ENCODE measurements at places on chromosomes 4 and X. TPM values are rescaled to one million over a fixed set of nuclear protein-coding genes. Genes with fewer than 3 reads are reported as not detected.
A peak's percentile ranks its signal among the peaks of the same experiment; 100 is the strongest.

DNA sequence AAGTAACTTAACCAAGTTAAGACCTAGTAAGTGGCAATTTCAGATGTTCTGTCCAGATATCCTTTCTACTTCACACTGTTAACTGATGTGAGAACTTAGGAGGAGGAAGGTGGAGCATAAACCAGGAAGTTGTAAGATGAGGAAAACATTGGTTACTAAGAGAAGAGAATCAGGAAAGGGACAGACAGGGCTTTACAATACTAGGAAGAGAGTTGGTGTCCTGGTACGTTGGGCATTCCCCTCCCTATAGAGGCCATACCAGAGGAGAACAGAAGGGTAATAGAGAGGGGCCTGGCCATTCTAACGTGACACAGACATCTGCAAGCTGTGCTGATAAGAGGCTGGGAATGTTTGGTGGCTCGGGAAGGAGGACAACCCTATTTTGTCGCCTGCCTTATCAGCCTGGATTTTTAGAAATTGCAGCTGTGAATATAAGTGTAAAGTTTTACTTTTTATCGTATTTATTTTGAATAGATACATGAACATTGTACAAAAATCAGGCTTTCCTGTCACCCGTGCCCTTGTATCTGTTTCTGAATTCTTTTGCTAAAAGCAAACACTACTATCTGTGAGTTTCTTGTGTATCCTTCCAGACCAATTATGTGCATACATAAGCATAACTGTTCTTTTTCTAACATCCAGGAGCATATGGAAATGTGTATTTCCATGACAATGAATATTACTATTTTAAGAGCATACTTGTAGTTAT lies 53.5 kb upstream of the HPRT1 start:
- no peak for DNase-seq

- DNase-seq, result no peak
These were observed 25.2 kb upstream of the SLC2A9 start for GRCh38 chr4:10046471-10046870.

- DNase-seq, result no peak
These were observed 1442.8 kb upstream of the PCDH7 start for GRCh38 chr4:29277381-29277780.

DNA sequence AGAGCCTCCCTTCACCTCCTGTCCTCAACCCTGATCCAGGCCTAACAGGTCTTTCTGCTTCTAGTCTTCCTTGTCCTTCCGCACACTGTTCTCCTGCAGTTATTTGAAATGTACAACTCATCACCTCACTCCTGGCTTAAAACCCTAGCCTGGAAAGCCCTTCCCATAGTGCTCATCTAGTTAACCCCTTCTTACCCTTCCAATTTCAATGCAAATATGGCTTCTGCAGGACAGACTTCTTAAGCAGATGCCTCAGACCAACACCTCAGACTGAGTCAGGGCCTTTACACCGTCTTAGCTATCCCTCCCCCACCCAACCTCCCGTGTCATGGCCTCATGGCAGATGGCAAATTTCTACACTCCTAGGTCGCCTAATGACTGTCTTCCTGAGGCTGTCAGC lies 130.4 kb downstream of the BCOR start:
- DNase-seq, result no peak

Gene WDR17
- 0.60 TPM for total RNA-seq

DNA sequence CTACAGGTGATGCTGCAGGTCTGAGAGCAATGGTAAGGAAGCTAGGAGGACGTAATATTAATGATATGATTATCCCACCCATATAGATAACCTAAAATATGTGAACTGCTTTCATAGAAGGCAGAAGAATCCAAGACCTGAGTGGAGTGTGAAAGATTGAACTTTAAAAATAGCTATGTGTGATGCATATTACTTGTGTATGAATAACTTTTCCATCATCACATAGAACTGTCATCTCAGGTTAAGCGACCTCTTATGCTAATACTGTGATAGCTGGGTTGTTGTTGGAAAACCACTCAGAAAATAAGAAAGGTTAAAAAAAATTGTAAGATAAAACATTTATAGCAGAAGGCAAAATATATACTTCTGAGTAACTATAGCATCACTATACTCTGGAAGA lies 90.3 kb downstream of the SLC4A4 start:
- no peak for DNase-seq

DNA sequence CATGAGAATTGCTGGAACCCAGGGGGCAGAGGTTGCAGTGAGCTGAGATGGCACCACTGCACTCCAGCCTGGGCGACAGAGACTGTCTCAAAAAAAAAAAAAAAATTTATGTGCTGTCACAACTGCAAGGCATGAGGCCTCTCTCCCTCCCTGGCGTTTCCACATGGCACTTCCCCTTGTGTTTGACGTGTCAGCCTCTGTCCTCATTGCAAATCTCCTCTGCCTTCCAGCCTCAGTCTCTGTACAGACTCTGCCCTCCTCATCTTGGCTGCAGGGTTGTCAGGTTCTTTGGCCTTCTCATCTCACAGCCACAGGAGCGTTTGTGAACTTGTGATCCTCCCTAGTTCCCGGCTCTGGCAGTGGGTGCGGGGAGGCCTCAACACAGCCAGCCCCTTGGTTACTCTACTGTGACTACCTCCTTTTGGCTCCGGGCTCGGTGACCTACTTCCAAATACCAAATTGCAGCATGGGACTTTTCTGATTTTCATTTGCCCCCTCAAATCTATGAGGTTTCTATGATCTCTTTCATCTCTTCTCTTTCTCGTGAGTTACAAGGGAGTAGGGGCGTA lies 250.0 kb downstream of the CBR4 start:
- DNase-seq, result no peak

DNA sequence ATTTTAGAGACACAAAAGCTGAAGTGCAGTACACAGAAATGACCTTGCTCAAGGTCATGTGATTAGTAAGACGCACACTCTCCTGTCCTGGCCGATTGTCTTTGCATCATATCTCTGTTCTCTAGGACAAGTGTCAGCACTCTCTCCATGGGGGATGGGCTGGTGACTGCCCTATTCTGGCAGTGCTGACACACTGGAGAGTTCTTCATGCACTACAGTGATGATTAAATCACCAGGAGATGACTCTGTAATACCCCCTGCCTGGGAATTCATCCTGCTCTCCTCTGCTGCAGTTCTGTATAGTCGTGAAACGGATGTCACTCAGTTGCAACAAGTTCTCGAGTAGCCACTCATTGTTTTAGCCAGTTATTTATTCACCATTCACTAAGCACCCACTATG lies 5.3 kb upstream of the SHISA3 start:
- DNase-seq, result peak; percentile 42

Gene NSUN7
- 6.6 TPM for total RNA-seq

DNA sequence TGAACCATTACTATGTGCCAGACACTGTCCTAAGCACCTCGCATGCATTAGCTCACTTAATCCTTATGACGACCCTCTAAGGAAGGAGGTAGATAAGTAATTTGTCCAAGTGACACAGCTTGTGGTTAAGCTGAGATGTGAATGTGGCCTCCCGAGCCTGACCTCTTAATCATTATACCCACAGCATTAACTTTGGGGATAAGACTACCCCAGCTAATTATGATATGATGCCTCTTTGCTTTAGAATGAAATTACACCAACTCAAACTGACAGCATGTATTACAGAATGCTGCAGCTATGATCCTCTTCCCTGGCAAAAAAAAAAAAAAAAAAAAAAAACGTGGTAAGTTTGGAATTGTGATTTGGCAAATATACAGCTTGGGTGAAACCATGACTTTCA lies 53.5 kb downstream of the APBB2 start:
- no peak for DNase-seq

GRCh38 chrX:101377547-101377946 lies 8.4 kb downstream of the BTK start:
- DNase-seq, result no peak

Gene ANKRD17
- total RNA-seq, result 46.0 TPM

DNA sequence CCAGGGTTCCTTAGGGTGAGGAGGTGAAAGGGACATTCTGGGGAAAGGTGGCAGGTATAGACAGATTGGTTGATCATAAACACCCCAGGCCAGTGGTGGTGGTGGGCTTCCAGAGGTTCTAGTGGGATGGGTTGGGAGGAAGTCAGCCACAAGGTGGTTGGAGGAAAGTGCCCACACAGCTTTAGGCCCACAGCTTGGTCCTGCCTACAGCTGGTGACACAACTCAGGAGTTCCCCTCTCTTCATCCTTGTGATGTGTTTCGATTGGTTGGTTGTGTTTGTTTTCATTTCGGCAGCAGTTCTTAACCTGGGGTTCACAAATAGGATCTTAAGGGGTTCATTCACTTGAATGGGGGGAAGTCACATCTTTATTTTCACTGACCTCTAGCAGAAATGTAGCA lies 157.0 kb downstream of the TMEM164 start:
- no peak for DNase-seq

Gene EMCN
- 31.7 TPM for total RNA-seq

Gene COL25A1
- total RNA-seq, result 1.5 TPM

Gene PDLIM3
- total RNA-seq, result 692 TPM

Gene UGT2A1
- not detected for total RNA-seq

GRCh38 chr4:112327965-112328733 lies 31.0 kb downstream of the ALPK1 start:
- no peak for DNase-seq

Gene NWD2
- 1.6 TPM for total RNA-seq

Gene GJB1
- total RNA-seq, result not detected

Gene MAGEA9
- total RNA-seq, result not detected

- DNase-seq, result no peak
These were observed 46.6 kb upstream of the FAM47C start for GRCh38 chrX:36961590-36961989.

Gene MAGEC2
- not detected for total RNA-seq

GRCh38 chr4:14856062-14856933 lies 146.0 kb upstream of the CPEB2 start:
- peak; percentile 48 for DNase-seq

DNA sequence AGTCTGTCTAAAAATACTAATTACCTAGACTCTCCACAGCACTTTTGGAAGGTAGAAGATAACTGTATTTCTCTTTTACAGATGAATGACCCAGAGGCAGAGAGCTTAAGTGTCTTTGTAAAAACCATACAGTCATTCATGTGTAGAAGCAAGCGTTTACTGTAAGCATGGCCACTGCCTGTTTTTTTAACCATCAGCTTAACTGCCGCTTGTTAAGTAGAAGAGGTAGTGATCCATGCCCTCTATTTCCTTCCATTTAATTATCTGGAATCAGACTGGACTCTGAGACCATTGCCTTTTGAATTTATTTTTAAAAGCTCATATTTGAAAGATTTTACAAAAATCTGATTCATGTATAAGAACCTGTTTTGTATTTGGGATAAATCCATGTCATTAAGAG lies 111.2 kb upstream of the TECRL start:
- DNase-seq, result no peak

- no peak for DNase-seq
These were observed 7.2 kb downstream of the HTR2C start for GRCh38 chrX:114591121-114591520.

DNA sequence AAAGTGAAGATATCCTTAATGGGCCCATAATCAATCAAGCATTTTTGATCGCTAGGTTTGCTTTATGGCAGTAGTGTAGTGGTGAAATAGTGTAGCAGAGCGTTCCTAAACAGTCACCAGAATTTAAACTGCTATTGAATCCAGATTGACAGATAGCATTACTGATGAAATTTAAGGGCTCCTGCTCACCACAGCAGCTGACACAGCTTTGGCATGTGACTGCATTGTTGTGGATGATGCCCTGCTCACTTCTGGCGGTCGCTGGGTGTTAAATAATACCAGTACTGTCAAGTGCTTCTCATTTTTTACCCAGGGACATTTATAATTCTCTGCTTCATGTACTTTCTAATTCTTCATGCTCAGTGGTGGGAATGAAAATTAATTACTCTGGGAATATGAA lies 102.0 kb upstream of the ARHGAP24 start:
- DNase-seq, result no peak

Gene PFKFB1
- total RNA-seq, result 0.71 TPM

GRCh38 chr4:105327956-105328355 lies 145.9 kb downstream of the PPA2 start:
- no peak for DNase-seq

DNA sequence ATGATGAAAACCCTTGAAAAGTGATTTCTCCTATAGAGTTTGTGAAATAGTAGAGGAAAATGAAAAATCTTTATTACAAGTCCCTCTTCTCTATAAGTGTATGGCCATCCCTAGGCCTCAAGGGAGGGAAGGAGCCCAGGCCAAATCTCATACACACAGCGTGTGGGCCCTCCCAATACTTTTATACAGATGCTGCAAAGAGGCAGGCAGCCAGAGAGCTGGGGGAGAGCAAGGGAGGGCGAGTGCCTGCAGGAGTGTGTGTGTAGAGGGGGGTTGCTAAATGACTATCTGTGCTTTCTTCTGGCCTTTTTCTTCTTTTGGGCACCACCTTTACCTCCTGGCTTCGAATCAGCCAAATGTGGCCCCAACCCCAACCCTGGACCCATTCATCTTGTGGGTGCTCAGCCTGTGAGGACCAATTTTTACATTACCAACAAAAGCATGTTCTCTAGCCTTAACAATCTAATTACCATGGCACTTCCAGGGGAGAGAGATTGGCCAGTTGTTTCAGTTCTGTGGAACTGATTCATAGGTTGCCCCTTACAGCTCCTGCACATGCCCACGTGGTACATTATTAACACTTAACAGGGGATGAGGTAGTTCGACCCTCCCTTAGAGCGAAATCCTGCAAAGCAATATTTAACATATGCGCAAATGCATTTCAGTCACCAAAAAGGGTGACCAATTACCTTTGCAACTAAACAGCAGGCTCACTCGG lies 2.0 kb downstream of the GPC3 start:
- DNase-seq, result no peak

GRCh38 chr4:148842843-148843242 lies 400.6 kb upstream of the NR3C2 start:
- DNase-seq, result no peak

- DNase-seq, result no peak
These were observed 131.6 kb downstream of the HMX1 start for GRCh38 chr4:8739820-8740665.

- no peak for DNase-seq
These were observed 15.6 kb downstream of the TET2 start for GRCh38 chr4:105162123-105162796.

DNA sequence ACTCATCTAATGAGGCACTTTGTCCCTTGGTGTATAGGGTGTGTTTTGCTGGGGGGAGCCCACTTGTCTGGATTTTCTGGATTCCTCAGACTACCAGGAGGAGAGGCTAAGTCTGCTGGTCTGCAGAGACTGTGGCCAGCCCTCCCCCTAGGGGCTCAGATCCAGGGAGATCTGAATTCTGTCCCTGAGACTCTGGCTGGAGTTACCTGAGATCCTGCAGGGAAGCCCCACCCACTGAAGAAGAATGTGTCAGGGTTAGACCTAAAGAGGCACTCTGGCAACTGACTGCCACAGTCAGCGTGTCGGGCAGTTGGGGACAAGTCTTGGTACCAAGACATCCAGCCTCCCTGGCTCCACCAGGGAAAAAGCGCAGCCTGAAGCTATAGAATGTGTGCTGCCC lies 138.9 kb downstream of the DCAF12L2 start:
- no peak for DNase-seq

Gene ARHGAP24
- 38.3 TPM for total RNA-seq

Gene PAGE2
- total RNA-seq, result not detected

DNA sequence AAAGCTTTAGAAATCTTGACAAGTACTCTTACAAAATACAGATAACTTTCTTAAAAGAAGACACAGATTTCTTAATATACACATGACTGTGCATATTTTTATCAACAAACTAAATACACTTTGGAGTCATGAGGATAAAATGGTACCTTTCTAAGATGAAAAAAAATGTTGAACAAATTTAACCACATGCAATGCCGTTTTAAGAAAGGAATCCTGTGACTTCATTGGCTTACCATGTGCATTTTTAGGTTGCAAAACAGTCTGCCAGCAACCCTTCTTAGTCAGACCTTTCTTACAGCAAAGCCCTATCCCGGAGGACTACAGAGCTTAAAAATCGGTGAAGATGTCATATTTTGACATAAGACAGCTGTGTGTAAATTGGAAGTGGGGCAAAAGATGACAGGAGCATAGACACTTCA lies 51.7 kb downstream of the GASK1B start:
- DNase-seq, result no peak
